ENCODE measurements at places on chromosomes 2 and 18.

DNA sequence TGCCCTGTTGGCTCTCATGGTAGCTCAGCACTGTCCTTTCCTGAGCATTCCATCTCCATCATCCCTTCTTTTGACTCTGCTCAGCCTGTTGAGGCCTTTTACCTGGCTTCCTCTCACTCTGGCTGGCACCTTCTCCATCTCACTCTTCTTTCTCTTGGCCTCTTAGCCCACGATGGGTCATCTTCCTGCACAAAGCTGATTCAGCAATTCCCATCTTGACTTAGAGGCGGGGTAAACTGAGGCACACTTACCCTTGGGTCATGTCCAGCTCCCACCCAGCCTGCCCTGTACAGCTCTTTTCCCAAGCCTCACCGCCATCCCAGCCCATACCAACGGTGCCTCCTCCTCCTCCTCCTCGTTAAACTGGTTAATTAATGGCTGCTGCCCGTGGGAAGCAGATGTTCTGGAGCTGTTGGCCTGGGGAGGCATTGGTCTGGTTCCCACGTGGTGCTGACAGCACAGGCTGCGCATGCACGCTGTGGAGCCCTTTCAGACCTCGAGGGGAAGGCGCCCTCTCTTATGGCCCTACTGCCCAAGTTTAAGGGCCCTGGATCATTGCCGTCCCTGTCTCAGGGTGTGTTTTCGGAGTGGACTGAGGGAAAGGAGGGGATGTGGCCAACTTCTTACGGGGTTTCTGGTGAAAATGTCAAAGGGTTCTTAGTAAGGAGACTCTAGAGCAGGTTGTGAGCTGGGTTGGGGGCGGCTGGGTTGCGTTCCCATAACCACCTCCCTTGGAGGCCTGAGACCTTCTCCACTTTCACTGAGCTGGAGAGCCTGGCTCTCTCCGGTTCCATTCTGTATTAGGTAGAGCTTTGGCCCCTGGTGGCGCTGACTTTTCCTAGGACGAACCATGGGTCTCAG, 10.9 kb downstream of the WNT10A start:
- DNase-seq, result no peak

GRCh38 chr2:240605867-240606743, 19.2 kb upstream of the GPR35 start:
- no peak for DNase-seq

DNA sequence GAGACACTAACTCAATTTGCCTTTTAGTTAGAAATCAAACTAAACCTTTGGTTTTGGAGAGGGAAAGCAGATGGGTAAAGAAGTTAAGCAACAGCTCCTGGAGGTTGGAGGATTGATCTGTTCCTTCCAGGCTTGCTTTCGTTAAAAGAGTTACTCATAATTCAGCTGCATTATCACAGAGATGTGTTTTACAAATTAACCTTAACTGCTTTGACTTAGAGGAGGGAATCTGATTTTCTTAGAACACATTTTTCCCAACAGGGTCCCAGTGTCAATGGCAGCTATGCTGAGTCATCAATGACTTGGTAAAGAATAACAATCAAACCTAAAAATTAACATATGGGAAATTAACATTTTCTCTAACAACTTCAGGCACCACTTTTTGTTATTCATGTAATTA, 113.4 kb downstream of the COPS8 start:
- no peak for DNase-seq

DNA sequence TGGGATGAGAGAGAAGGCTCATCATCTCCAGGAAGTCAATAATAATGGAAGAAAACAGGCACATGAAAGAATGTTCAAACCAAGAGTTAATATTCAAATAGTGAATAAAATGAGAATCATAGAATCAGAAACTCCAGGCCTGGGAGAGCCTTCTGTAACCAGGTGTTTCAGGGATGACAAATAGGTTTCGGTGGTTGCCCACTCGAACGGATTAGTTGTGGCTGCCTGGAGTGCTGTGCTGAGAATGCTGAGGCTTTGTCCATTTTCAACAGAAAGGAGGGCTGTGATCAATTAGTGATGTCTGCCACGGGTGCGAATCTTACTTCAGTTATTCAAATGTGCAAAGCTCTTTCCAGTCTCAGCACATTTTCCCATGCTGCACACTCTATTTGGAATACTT, 227.3 kb downstream of the INSIG2 start:
- no peak for DNase-seq

- DNase-seq, result no peak
These were observed 126.8 kb upstream of the SERPINE2 start for GRCh38 chr2:224165901-224166319.

DNA sequence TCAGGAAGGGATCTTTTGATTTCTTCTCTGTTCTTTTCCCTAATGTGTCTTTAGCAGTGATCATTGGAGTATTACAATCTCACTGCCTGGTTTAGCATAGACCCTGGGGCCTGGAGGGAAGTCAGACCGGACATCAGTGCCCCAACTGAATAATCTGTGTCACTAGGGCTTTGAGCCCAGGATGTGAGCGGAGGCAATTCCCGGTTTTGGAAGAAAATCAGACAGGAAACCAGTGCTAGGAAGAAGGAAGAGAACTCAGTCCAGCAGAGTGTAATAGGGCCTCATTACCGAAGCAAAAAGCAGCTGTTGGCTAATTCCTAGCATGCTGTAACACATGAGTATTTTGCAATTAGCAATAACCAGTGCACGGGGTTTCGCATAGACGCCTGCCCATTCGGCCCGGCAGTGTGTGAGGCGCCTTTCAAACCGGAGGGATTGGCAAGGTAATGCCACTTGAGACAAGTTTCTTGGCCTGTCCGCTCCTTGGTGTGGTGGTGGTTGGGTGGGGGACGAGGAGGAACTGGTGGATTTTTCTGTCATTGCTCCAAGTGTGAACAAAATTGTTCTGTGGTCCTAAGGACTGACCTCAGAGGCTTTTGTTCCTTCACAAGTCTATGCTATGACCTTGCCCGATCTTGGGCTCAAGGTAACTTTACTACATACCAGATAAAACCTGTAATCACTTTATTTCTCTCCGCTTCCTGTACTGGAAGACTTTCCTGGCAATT, 2.8 kb downstream of the FOSL2 start:
- no peak for DNase-seq

- DNase-seq, result no peak
These were observed 393.2 kb upstream of the GALNT5 start for GRCh38 chr2:156864325-156864724.

DNA sequence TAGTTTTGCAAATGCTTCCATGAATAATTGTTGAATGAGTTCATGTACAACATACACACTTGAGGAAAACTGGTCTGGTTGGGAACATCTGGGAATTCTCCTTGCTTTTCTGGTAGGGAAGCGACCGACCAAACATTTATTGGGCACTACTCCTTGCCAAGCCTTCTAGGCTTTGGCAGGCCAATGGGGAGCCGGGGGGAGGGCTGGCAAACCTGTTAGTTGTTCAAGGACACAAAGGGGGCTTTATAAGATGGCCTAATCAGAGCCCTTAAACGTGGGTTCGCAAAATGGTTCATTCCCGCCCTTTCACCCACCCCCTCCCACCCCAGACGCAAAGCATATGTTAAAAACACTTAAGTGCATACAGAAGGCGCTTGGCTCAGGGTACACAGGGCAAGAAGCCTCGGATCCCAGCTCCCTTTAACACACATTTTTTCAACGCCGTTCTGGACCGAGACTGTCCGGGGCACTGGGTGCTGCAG, 844 bp upstream of the VSNL1 start:
- DNase-seq, result no peak

- DNase-seq, result no peak
These were observed 96.6 kb downstream of the FMNL2 start for GRCh38 chr2:152431370-152432098.

DNA sequence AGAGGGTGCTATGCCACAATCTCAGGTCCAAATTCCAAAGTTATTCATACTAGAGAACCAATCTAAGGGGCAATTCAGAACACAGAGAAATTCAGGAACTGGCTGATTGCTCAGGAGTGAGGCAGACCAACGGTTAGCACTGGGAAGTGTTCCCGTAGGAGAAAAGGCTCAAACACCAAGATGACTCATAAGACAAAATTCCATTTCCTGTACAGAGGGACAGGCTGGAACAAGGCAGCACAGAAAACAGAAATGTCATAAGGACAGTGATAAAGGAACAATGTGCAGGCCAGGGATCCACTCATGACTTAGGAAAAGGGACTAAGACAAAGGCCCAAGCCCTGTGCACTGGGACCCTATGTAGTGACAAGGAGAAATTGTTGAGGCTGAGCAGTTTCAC, 54.2 kb downstream of the PDE1A start:
- no peak for DNase-seq

- DNase-seq, result no peak
These were observed 7.9 kb upstream of the NDUFV2 start for GRCh38 chr18:9094307-9095226.

DNA sequence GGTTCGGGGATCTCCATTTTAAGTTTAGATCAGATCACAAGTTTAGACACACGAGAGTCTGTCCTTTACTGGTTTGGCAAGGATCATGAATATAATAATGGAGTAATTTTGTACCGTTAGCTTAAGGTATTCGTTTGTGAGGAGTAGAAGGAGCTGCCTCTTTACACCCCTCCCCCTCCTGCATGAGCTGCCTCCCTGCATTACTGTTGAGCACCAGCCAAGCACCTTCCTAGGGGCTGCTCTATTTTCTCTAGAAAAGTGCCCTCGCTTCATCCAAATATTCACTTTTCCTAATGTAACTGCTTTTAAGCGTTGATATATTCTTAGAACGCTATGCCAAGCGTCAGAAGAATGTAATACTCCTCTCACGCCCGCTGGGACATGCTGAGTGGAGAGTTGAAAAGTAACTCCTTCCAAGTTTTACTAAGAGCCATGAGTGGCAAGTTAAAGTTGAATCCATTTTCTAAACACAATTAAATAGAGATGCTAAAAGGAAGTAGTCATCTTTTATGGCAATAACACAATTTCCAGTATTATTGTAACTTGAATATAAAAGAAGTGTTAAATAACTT, 25.4 kb upstream of the SCN7A start:
- no peak for DNase-seq

- no peak for DNase-seq
These were observed 10.2 kb downstream of the TNFAIP6 start for GRCh38 chr2:151367571-151367970.

Data from stimulated activated CD4-positive, alpha-beta T cell treated with anti-CD3 and anti-CD28 coated beads, Interleukin-1b, Interleukin-23, amount 100 ng/mL, for 1 hour (primary cell).